Astrocyte of the cerebellum (primary cell): ENCODE measurements at places on chromosomes 6 and 20.

GRCh38 chr20:620246-620645, 10.1 kb upstream of the TCF15 start:
- no peak for DNase-seq

GRCh38 chr6:169669147-169669546, 32.7 kb downstream of the WDR27 start:
- DNase-seq, result no peak

GRCh38 chr20:54479138-54479906, 3.9 kb downstream of the DOK5 start:
- no peak for DNase-seq

DNA sequence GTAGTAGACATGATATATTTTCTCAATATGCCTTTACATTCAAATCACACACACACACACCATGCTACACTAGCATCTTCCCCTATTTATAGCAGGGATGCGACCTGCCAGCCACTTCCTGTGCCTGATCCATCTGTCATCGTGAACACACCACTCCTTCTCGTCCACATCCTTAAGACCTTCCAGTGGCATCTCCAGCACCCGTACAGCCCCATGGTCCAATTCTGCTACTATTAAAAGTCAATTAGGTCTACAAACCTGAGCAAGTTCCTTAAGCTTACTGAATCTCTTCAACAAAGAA, 54.5 kb downstream of the KIF16B start:
- DNase-seq, result no peak

DNA sequence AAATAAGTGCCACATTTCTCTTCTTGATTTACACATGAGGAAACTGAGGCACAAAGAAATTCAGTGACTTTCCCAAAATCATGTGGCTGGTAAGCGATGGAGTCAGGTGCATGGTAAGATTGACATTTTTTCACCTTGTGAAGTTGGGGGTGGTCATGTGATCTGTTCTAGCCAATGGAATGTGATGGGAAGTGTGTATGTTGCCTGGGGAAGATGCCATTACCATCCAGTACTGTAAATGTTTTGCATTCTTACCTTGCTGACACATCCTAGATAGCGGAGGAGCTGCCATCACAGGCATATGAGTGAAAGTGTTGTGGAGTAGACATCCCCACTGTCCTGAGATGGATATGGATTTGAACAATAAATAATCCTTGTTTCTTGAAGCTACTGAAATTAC, 499.6 kb upstream of the SULF2 start:
- no peak for DNase-seq

- no peak for DNase-seq
Measured at GRCh38 chr6:20631549-20631924, 97.3 kb downstream of the CDKAL1 start.

GRCh38 chr6:46882645-46883044, 39.1 kb downstream of the ADGRF5 start:
- DNase-seq, result no peak

- no peak for DNase-seq
Measured at GRCh38 chr20:22490287-22491193, 93.8 kb downstream of the FOXA2 start.

GRCh38 chr20:48141660-48142515, 356.6 kb upstream of the SULF2 start:
- no peak for DNase-seq

DNA sequence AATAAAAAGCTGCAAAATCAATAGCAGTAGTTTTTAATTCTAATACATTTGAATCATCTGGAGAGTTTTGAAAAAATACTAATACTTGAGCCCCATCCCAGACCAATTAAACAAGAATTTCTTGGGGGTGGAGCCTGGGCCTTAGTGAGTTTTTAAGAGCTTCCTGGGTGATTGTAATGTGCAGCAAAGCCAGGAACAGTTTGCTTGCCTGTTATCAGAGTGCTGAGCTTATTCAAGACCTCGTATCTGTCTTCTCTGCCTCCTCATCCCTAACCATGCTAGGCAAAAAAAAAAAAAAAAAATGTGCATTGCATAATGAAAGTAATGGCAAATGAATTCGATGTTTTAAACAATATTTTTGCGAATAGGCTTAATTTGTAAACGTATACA, 36.4 kb upstream of the MYB start:
- no peak for DNase-seq

- no peak for DNase-seq
Measured at GRCh38 chr20:39600871-39601270, 638.7 kb downstream of the DHX35 start.

- no peak for DNase-seq
Measured at GRCh38 chr20:62367136-62367632, at the start of gene LAMA5. Gene LAMA5, minus strand, starts transcription at chr20:62367312. Its CDS starts 67 bp downstream, at chr20:62367245.
